ENCODE measurements at places on chromosomes 16 and 17. TPM values are rescaled to one million over a fixed set of nuclear protein-coding genes. Genes with fewer than 3 reads are reported as not detected.

DNA sequence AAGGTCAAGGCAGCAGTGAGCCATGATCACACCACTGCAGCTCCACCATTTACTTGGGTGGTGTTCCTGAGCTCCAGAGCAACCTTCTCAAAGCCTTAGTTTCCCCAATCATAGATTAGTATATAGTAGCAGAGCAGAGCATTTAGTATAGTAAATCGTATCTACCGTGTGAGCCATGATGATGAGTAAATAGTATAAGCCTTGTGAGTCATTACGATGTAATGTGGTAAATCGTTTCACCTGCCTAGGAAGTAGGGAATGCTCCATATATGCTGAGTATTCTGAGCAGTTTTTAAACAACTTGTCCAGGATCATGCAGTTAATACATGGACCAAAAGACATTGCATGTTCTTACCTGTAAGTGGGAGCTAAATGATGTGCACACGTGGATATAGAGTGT, 66.4 kb downstream of the SCNN1B start:
- H3K4me1 ChIP-seq = peaks cover 4% of the 10 kb centered on the region
- H3K27me3 ChIP-seq = no peaks in the 10 kb centered on the region
- no peak overlapping the region for H3K27ac ChIP-seq
- H3K36me3 ChIP-seq = no peaks in the 10 kb centered on the region
- no peak overlapping the region for H3K4me3 ChIP-seq
- no peak for DNase-seq

DNA sequence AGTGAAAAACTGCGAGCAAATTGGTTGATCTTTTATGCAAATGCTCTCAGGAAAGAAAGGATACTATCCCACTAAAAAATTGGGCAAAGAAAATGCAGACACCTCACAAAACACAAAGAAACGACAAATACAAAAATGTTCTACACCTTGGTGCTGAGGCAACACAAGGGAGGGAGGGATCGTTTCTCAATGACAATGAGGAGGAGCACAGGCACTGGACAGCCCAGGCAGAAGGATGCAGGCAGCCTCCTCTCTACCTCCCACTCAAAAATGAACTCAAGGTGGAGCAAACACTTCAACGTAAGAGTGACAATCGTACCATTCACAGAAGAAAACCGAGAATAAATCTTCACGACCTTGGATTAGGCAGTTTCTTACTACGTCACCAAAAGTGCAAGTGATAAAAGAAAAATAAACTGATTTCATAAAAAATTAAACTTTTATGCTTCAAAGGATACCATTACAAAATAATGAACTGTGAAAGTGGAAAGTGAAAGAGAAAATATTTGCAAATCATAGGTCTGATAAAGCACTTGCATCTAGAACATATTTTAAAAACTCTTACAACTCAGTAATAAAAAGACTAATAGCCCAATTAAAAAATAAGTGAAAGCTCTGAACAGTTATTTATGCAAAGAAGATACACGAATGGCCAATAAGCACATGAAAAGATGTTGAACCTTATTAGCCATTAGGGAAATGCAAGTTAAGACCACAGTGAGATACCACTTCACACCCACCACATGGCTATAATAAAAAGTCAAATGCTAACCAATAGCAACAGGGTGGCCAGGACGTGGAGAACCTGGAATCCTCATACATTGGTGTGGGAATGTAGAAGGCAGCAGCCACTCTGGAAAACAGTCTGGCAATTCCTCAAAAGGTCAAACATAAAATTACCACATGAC, 80.8 kb upstream of the TRAP1 start:
- H3K4me1 ChIP-seq = peaks cover 65% of the 10 kb centered on the region
- H3K27me3 ChIP-seq = no peaks in the 10 kb centered on the region
- no peak for DNase-seq

DNA sequence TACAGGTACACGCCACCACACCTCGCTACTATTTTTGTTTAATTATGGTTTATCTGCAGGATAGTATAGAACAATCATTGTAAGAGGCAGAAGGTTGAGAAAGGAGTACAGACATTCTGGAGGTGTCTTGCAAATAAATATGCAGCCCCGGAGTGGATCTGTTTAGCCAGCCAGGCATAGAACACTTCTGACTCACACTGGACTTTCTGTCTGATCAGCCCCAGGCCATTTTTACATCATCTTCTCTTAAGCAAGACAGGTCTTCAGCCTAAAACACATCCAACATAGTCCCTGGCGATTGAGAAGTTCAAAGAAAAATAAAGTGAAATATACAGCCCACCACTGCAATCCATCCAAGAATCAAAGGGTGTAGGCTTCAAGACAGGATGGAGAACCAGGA, 81.4 kb downstream of the XYLT1 start:
- H3K4me3 ChIP-seq = no peak overlapping the region
- H3K27ac ChIP-seq = no peak overlapping the region
- peaks cover 31% of the 10 kb centered on the region for H3K4me1 ChIP-seq
- no peaks in the 10 kb centered on the region for H3K27me3 ChIP-seq

- H3K4me1 ChIP-seq = peaks cover 87% of the 10 kb centered on the region
- peak overlapping the region; percentile 96 for H3K27ac ChIP-seq
- H3K27me3 ChIP-seq = no peaks in the 10 kb centered on the region
- H3K4me3 ChIP-seq = peak overlapping the region; percentile 92
- peaks cover 3% of the 10 kb centered on the region for H3K36me3 ChIP-seq
These were observed 181.1 kb downstream of the SEC14L1 start for GRCh38 chr17:77321649-77322513.

DNA sequence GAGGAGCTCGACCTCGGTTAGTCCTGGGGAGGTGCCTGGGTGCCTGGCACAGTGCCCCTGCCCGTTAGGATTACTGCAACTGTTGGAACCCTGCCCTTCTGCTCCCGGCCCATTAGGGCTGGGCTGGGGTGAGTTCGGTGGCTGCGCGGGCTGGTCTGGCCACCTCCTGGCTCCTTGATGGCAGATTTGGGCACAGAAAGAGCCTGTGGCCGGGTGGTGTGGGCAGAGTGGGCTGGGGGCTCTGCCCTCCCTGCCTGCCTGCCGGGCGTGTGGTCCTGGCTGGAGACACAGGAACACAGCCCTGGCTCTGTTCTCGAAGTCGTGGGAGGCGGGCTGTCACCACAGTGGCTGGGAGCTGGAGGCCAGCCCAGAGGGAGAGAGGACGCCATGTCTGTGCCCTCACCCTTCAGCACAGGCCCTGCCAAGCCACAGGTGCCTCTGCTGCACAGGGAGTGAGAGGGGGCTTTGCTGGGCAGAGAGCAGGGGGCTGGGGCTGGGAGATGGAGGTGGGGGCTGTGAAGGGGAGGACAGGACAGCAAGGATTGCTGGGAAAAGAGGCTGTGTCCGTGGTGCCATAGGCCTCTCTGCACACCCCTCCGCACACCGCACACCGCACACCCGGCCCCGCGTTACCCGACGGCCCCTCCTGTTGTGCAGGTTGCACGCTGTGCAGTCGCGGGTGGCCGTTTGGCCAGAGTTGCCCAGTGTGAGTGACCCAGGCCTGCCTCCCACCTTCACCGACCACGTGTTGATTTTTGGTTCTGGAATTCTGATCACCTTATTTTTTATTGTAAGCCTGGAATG, 236.6 kb upstream of the GSE1 start:
- H3K36me3 ChIP-seq = no peaks in the 10 kb centered on the region
- DNase-seq = no peak
- H3K4me3 ChIP-seq = no peak overlapping the region
- peaks cover 13% of the 10 kb centered on the region for H3K27me3 ChIP-seq
- H3K27ac ChIP-seq = no peak overlapping the region

- H3K4me3 ChIP-seq = no peak overlapping the region
- peaks cover 3% of the 10 kb centered on the region for H3K4me1 ChIP-seq
- peak; percentile 40 for DNase-seq
- no peaks in the 10 kb centered on the region for H3K27me3 ChIP-seq
- H3K36me3 ChIP-seq = no peaks in the 10 kb centered on the region
These were observed 29.5 kb downstream of the SBK1 start for GRCh38 chr16:28321700-28322411.

DNA sequence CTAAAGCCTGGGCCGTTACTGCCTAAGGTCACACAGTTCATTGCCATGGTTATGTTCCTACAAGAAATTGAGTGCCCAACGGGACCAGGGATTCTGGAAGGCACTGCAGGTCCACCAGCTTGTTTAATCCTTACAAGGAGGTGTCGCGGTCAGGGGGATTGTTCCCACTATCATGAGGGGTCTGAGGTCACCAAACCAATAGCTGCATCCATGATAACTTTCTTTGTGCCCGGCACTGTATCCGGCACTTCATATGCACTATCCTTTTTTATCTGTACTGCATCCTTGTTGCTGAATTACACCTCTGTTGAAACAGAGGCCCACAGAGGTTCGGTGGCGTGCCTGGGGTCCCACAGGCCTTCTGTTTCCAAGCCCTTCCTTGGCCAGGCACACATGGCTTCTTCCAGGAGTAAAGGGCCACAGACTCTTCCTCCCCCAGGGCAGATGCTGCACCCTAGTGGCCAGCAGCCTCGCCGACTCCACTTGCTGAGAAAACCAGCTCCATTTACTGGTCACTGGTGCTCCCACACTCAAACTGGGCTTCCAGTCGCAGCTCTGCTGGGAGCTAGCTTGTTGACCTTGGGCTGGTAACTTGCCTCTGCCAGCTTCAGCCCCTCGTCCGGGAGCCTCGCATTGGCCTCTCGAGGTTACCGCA, 82.0 kb upstream of the PLCG2 start:
- no peaks in the 10 kb centered on the region for H3K27me3 ChIP-seq
- DNase-seq = no peak
- no peak overlapping the region for H3K27ac ChIP-seq

GRCh38 chr17:39198186-39198566, 707 bp upstream of the CACNB1 start:
- no peak for DNase-seq
- no peaks in the 10 kb centered on the region for H3K27me3 ChIP-seq
- H3K4me1 ChIP-seq = peaks cover 62% of the 10 kb centered on the region
- H3K4me3 ChIP-seq = peak overlapping the region; percentile 81
- H3K27ac ChIP-seq = no peak overlapping the region

- H3K4me3 ChIP-seq = no peak overlapping the region
- H3K36me3 ChIP-seq = no peaks in the 10 kb centered on the region
- no peak overlapping the region for H3K27ac ChIP-seq
- DNase-seq = no peak
These were observed 126.0 kb downstream of the ABCA8 start for GRCh38 chr17:68829211-68829610.

DNA sequence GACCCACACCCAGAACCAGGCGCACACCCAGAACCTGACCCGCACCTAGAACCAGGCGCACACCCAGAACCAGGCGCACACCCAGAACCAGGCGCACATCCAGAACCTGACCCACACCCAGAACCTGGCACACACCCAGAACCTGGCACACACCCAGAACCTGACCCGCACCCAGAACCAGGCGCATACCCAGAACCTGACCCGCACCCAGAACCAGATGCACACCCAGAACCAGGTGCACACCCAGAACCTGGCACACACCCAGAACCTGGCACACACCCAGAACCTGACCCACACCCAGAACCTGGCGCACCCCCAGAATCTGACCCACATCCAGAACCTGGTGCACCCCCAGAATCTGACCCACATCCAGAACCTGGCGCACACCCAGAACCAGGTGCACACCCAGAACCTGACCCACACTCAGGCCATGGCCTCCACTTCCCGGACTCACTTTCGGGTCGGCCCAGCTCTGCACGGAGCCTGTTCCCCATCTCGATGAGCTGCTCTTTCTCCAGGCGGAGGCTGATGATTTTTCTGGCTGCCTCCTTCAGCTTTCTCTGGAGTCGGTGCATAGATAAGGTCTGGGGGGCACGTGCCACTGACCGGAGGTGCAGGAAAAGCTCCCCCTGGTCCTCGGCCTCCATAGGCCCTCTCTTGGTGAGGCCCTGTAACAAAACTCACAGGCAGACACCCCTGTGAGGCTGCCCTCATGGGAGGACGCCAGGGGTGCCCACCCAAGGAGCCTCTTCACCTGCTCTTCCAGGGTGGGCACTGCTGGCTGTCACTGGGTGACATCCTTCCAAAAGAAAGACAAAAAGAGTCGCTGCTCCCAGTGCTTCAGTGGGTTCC, 53.3 kb upstream of the FASN start:
- H3K36me3 ChIP-seq = no peaks in the 10 kb centered on the region
- H3K4me3 ChIP-seq = no peak overlapping the region
- H3K27ac ChIP-seq = no peak overlapping the region

GRCh38 chr16:59455497-59455896, 721.4 kb upstream of the GOT2 start:
- H3K27me3 ChIP-seq = no peaks in the 10 kb centered on the region
- H3K27ac ChIP-seq = no peak overlapping the region
- H3K4me3 ChIP-seq = no peak overlapping the region
- no peak for DNase-seq
- no peaks in the 10 kb centered on the region for H3K36me3 ChIP-seq

DNA sequence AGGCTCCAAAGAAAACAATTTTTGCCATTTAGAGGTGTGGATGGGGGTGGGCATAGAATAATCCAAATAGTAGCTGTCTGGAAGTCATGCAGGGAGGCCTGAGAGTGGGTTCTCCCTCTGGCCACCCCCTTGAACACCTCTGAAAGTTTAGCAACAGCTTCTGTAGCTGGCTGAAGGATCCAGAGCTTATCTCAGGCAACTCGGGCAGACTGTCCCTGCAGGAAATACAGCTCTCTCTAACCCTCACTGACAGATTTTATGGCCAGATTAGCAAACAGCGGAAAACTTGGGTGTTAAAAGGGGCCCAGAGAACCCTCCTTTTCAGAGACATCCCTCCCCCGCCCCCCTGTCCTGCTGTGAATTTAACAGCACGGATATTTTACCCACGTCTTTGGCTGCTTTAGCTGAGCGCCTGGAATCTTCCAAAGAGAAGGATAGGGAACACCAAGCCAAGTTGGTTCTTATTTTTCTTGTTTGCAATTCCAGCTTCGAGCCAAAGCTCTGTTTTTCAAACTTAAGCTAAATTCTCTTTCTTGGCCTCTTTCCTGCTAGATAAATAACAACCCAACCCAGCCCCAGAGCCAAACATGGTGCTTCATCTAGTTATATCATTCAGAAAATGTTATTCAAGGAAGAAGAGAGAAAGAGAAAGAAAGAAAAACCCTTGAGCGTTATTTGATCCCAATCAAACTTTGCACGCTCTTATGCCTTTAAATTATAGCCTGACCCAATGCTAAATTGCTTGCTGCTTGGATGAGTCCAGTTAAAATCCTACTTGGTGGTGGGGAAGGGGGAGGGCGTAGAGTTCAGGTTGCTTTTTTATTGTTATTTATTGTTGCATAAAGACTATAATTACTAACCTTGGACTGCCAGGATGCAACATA, 2.3 kb upstream of the HOXB2 start:
- H3K4me3 ChIP-seq = no peak overlapping the region
- H3K27ac ChIP-seq = peak overlapping the region; percentile 2
- DNase-seq = no peak
- H3K27me3 ChIP-seq = peaks cover 26% of the 10 kb centered on the region

- DNase-seq = no peak
- H3K27ac ChIP-seq = no peak overlapping the region
- H3K27me3 ChIP-seq = peaks cover 7% of the 10 kb centered on the region
These were observed 9.4 kb upstream of the TOM1L1 start for GRCh38 chr17:54891176-54891821.

DNA sequence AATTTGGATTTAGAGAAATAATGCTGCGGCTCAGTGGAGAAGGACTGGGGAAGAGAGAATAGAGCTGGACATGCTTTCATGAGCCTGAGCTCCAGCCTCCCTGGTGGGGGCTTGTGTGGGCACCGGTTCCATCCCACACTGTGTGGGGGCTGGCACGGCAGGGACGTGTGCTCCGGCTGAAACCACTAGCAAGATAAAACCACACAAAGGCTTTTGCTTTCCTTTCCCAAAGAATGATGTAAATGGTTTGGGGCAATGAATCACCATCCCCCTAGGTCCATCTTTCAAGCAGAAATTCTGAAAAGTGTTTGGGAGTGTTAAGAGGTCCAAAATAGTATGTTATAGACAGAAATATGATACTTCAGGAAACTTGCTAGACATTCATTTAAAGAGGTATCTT, 77.0 kb downstream of the CDH11 start:
- H3K36me3 ChIP-seq = no peaks in the 10 kb centered on the region
- H3K4me3 ChIP-seq = no peak overlapping the region
- H3K27me3 ChIP-seq = no peaks in the 10 kb centered on the region
- no peak overlapping the region for H3K27ac ChIP-seq
- no peaks in the 10 kb centered on the region for H3K4me1 ChIP-seq

PARD6A gene
- total RNA-seq = 5.9 TPM

SLFN12L gene
- 2.4 TPM for total RNA-seq
